ENCODE measurements at places on chromosomes 13 and 19.

- DNase-seq: no peak
Observed at GRCh38 chr13:71590654-71591148, 276.3 kb downstream of the DACH1 start.

GRCh38 chr13:23766939-23767338 lies 122.3 kb downstream of the MIPEP start:
- no peak for DNase-seq

DNA sequence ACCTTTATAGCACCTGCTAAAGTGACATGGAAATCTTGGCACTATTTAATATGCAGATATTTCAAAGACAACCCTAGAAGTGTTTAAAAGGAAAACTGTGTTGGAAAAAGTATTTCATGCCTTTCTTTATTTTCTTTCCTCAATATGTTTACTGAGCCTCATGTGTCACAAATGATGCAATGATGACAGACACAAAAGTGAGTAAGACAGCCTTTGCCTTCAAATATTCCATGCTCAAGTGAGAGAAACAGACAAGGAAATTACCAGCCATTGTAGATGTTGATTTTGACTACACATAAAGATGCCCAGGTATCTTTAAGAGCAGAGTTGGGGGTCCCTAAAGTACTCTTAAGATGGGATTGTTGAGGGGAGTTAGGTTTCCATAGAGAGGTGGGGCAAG lies 48.0 kb upstream of the TPP2 start:
- no peak for DNase-seq

- DNase-seq: no peak
Observed at GRCh38 chr13:107964395-107964794, 250.9 kb downstream of the LIG4 start.

DNA sequence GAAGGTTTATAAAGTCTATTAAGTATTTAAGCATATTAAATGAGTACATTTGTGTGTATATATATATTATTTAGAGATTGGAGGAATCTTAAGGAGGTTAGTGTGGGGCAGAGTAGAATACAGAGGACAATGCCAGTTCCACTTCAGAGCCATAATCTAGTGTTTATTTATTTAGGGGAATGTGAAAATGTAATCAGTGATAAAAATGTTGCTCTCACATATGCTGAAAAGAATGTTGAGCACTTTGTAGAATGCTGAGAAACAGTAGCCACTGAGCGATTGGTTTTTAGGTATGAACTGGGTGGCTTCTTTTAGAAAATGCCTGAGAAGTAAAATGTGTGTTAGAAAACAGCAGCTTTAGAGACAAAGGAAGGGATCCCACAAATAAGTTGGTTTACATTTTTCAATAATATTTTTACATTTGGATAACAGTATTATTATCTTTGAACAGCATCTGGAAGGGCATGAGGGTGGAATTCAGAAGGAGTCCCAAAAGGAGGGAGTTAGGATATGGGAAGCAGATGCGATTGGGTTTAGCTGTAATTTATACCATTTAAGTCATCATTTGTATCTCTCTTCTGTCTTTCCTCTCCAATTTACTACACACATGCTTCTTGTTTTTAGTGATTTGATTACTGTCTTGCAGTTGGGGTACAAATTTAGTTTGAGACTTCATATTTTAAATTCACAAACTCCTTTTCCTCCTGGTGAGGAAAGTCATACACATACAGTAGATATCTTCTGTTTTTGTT lies 68.6 kb downstream of the NDFIP2 start:
- DNase-seq: no peak

- DNase-seq: no peak
Observed at GRCh38 chr19:408902-409515, at the start of gene C2CD4C. C2CD4C (minus strand) TSS chr19:409147; CDS start chr19:408361, 786 bp downstream.

GRCh38 chr13:110557610-110558305 lies 3.8 kb downstream of the RAB20 start:
- DNase-seq: no peak

GRCh38 chr13:112131081-112131712 lies 64.2 kb downstream of the SOX1 start:
- no peak for DNase-seq

- no peak for DNase-seq
Observed at GRCh38 chr13:72590091-72590740, 137.2 kb downstream of the MZT1 start.

DNA sequence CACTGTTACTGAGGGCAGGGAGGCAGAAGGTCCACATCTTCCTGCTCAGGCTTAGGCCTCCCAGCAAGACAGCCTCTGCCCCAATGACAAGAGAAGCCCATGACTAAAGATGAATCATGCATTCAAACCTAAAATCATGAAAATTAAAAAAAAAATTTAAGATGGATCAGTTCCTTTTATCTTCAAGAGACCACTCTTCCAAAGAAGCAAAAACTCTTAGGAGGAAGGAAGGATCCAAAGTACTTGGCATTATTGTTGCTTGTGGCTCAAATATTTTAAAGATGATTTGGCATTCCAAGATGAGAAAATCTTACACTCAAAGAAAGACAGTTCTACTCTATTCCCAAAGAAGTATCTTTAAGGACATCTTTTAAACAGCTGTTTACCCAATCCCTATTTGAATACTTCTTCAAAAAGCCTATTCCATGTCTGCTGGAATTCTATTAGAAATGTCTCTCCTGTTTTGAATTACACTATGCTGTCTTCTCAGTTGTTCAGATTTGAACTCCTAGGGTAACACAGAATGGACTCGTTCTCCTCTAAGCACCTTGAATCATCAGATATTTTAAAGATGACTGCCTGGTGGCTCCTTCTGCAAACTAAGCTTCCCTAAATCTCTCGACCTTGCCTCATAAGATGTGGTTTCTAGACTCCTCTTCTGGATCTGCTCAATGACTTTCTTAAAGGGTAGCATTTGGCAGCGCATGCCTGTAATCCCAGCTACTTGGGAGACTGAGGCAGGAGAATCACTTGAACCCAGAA lies 7.0 kb downstream of the SERP2 start:
- no peak for DNase-seq

- DNase-seq: no peak
Observed at GRCh38 chr13:76314495-76314894, 571.7 kb downstream of the KCTD12 start.
